Gastroesophageal sphincter (tissue), 4 donors: ENCODE measurements at places on chromosomes 12 and 14. TPM values are rescaled to one million over a fixed set of nuclear protein-coding genes. Genes with fewer than 3 reads are reported as not detected.

DNA sequence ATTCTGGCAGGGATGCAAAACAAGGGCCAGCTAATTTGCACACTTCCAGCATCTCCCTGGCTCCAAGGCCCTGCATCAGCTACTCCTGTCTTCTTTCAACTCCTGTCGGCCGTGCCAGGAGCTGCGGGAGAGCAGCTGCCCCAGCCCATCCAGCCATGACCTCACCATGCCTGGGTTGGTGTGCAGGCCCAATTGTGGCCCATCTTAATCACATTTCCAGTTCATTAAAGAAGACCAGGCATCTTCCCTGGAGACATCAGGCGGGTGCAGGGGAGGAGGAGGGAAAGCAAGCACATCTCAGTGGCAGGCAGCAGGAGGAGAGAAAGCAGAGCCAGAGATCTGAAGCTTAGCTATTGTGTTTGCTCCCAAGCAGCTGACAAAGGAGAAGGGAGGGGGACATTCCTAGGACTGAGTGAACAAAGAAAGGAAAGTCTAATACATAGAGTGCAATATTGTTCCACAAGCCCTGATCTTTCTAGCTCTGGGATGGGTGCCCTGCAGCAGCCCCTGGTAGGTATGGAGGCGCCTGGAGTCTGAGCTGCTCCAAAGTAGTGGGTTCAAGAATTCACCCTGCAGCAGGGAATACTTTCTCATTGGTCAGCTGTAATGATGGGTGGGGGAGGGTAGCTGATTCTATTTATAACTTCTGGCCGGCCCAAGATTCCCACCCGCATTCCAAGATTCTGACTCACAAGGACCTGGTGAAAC is 40.1 kb downstream of the VWF start:
- ATAC-seq = peak; percentile 67

DNA sequence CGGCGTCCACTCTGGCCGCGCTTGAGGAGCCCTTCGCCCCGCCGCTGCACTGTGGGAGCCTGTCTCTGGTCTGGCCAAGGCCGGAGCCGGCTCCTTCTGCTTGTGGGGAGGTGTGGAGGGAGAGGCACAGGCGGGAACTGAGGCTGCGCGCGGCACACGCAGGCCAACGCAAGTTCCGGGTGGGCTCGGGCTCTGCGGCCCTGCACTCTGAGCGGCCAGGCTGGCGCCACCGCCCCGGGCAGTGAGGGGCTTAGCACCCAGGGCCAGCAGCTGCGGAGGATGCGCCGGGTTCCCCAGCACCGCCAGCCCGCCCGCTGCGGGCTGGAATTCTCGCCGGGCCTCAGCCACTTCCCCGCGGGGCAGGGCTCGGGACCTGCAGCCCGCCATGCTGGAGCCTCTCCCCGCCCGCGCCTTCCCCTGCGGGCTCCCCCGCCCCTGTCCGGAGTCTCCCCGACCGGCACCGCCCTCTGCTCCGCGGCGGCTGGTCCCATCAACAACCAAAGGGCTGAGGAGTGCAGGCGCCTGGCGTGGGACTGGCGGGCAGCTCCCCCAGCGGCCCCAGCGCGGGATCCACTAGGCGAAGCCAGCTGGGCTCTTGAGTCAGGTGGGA is 921.2 kb upstream of the FOXG1 start:
- ATAC-seq = peak; percentile 22

GRCh38 chr14:80080601-80081000 is 130.7 kb downstream of the DIO2 start:
- no peak for ATAC-seq

GRCh38 chr12:105681341-105681740 is 350.9 kb downstream of the C12orf75 start:
- ATAC-seq = no peak

GRCh38 chr14:37147310-37147880 is 25.0 kb downstream of the SLC25A21 start:
- no peak for ATAC-seq

DNA sequence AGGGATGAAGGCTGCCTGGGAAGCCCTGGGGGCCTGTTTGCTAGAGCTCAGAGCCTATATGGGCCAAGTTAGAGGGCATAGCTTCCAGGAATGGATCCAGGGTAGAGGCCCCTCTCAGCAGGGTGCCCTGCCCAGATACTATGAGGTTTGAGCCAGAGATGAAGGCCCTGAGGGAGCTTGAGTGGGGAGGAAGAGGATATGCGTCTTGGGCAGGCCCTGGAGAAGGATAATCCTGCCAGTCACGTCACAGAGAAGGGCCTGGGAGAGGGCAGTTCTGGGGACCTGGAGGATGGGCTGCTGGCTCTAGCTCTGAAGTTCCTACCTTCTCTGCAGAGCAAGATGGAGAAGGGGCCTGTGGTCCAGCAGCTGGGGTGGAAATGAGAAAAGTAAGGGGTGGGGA is 5.9 kb upstream of the CACNB3 start:
- ATAC-seq = no peak

DNA sequence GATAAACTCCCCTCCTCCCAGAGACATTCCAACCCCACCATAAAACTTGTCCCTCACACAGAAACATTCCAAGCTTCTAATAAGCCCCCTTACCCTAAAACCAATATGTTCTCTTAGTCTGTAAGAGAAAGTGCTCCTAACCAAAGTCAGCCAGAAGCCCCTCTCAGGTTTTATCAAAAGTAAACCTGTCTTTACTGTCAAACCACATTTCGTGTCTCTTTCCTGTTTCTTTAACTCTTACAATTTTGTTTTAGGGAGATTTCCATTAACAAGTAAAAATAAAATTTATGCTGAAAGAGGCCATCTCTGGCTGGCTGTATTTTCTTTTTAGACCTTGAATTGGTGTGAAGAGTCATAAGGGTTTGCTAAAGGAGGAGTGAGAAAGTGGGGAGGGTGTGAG is 29.8 kb upstream of the CAPRIN2 start:
- no peak for ATAC-seq

DNA sequence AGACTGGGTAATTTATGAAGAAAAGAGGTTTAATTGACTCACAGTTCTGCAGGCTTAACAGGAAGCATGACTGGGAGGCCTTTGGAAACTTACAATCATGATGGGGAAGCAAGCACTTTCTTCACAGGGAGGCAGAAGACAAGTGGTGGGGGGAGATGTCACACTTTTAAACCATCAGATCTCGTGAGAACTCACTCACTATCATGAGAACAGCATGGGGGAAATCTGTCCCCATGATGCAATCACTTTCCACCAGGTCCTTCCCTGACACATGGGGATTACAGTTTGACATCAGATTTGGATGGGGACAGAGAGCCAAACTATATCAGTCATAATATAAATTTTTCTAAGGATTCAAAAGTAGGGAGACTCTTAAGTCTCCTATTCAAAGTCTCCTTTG is 46.0 kb downstream of the SPIC start:
- no peak for ATAC-seq

GRCh38 chr12:93127582-93128331 is 198.7 kb upstream of the EEA1 start:
- peak; percentile 88 for ATAC-seq

DNA sequence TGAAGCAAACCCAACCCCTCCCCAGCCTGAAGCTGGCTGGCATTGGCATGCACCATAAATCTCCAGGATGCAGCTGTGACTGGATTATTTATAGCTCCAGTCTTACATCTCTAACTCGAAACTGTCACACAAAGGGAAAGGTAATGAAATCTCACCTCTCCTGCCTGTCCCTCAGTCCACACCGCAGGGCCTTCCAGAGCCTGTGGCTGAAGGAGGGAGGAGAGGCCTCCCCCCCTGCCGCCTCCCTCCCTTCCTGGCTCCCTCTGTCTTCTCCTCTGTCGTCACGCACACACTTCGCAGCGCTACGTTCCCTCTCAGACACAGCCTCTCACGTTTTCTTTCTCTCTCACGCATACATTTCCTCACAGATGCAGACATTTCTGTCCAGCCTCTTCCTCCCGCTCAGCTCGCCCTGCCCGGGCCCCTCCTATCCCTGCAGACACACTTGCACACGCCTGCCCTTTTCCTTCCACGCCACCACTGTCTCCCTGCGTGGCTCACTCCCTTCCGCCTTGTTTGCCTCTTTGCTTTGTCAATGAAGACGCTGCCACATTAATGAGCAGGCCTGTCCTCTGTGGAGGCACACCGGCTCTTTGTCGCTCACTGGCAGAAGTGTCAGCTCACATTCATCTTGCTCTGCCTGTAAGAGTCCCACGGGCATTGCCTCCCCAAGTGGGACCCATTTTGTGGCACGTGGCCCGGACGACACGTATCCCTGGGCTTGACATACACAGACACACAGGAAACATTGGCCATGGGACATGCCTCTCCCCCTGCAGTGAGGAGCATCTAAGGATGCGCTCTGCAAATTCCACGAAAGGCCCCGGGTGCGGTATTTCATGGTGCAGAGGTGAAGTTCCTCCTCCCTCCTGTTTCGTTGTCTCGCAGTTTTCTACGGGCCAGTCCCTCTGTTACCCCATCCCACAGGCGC is 27.9 kb downstream of the IRF2BPL start:
- ATAC-seq = peak; percentile 86

- ATAC-seq = no peak
Measured at GRCh38 chr12:1933342-1934051, 15.0 kb upstream of the CACNA2D4 start.

DNA sequence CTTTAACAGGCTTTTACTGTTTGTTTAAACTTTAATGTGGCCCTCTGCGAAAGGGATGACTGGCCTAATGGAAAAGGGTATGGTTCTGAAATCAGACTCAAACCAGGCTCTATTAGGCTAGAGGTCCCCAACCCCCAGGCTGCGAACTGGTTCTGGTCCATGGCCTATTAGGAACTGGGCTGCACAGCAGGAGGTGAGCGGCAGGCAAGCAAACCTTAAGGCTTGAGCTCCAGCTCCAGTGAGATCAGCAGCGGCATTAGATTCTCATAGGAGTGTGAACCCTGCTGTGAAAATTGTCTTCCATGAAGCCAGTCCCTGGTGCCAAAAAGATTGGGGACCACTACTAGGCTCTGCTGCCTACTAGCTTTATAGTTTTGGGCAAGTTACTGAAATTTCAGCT is 11.1 kb downstream of the GALNT4 start:
- ATAC-seq = no peak

GRCh38 chr12:83613586-83614110 is 926.9 kb downstream of the TMTC2 start:
- no peak for ATAC-seq

DNA sequence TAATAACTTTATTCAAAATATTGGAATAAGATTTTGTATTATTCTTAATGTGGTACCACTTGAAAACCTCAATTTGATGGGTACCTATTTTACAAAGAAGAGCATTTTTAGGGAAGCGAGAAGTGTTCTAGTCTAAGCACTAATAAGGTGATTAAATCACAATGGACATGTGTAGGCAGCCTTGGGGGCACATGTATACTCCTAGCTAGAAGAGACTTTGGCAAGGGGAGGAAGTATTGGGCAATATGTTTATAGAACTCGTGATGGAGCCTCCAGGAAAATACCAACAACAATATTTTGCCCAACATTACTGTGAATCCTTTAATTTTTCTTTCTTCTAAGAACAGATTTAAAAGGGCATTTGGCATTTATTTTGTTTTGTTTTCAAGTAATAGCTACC is 280.3 kb downstream of the ADAMTS20 start:
- ATAC-seq = no peak

DNA sequence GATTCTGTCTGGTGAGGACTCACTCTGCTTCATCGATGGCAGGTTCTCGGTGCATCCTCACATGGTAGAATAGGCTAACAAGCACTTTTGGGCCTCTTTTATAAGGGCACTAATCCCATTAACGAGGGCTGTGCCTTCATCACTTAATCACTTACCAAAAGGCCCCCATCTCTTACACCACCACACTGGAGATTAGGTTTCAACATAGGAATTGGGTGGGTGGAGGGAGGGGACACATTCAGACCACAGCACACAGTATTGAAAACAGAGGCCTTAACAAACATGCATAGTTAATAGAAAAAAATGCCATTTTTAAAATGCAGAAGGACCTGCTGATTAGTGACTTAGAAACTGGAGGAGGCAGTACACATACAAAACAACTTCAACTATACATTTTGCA is 61.6 kb downstream of the SPPL3 start:
- no peak for ATAC-seq

GRCh38 chr14:72619111-72619571 is 274.8 kb downstream of the DPF3 start:
- ATAC-seq = no peak

DNA sequence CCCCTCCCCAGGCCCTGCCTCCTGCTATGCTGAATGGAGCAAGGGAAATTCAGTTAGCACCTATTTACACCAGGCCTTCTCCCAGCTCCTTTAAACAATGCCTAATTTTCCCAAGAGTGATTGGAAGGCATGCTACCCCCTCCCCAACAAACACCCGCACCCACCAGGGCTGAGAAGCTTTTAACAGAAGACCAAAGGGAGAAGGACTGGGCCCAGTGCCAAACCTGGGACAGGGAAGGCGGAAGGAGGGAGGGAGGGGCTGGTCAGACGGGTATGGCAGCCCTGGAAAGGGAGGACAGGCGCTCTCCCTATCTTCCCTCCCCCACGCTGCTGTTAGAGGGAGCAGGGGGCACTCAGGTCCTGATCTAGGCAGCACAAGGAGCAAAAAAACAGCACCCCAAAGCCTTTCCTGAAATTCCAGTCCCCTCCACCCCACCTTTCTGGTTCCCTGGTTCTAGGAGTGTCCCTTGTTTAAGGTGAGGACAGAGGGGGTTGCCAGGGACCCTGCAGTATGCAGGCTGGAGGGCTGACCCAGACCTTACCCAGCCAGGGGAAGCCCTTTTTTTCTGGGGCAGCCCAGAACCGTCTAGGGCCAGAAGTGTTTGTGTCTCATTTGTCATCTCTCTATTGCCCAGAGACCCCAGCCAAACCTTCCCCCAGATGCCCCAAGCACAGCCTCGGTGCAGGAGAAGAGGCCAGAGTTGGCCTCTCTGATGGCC is 2.4 kb upstream of the KRT8 start:
- ATAC-seq = no peak

GRCh38 chr14:55240526-55241178 is 30.6 kb upstream of the FBXO34 start:
- ATAC-seq = no peak

- ATAC-seq = no peak
Measured at GRCh38 chr14:92328664-92329255, 5.8 kb downstream of the SLC24A4 start.

GRCh38 chr12:15192720-15193119 is 28.5 kb downstream of the RERG start:
- ATAC-seq = no peak

GRCh38 chr12:49998453-49998852 is 25.7 kb downstream of the AQP6 start:
- ATAC-seq = no peak

- ATAC-seq = no peak
Measured at GRCh38 chr14:95623195-95623594, 63.0 kb upstream of the TCL1B start.

- peak; percentile 21 for ATAC-seq
Measured at GRCh38 chr14:88188745-88189416, 134.2 kb downstream of the KCNK10 start.

Gene LDHB
- total RNA-seq = 447 TPM

Gene PGF
- total RNA-seq = 11.2 TPM

Gene MYBPC1
- total RNA-seq = not detected

Gene KRT1
- total RNA-seq = not detected

Gene COX8C
- total RNA-seq = not detected

Gene TAS2R20
- total RNA-seq = 3.9 TPM

Gene TEX52
- total RNA-seq = not detected
